ENCODE measurements at places on chromosomes 11 and 22. TPM values are rescaled to one million over a fixed set of nuclear protein-coding genes. Genes with fewer than 3 reads are reported as not detected.

DNA sequence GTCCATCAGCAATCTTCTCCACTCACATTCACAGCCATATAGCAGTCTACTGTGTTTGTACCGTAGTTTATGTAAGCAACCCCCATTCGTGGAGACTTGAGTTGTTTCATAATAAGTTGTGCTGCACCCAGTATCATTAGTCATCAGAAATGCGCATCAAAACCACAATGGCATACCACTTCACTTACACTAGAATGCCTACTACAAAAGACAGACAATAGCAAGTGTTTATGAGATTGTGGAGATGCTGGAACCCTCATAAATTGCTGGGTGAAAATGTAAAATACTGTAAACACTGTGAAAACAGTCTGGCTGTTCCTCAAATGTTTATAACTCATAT lies 133.3 kb downstream of the ATXN10 start:
- DNase-seq, result no peak

GRCh38 chr11:124638500-124638899 lies 15.8 kb downstream of the TBRG1 start:
- DNase-seq, result no peak

- no peak for DNase-seq
Measured at GRCh38 chr11:121892131-121892681, 223.8 kb downstream of the BLID start.

DNA sequence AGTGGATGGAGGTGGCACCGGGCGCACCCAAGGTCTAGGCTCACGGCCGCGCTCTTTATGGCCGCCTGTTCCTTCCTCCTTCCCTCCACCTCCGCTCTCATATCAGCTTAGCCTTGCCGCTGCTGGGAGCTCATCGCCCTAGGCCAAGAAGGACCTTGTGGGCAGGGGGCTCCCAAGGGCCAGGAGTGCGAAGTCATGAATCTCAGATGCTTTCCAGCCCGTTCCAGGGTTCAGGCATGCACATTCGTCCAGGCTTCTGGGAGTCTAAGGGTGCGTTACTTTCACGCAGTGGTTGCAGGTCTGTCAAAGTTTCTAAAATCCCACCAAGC lies 4.1 kb upstream of the GALR3 start:
- DNase-seq, result no peak

- no peak for DNase-seq
Measured at GRCh38 chr11:35236667-35237003, 97.7 kb downstream of the CD44 start.

The MFRP gene
- not detected for total RNA-seq

GRCh38 chr11:130766650-130767565 lies 149.4 kb downstream of the SNX19 start:
- no peak for DNase-seq

DNA sequence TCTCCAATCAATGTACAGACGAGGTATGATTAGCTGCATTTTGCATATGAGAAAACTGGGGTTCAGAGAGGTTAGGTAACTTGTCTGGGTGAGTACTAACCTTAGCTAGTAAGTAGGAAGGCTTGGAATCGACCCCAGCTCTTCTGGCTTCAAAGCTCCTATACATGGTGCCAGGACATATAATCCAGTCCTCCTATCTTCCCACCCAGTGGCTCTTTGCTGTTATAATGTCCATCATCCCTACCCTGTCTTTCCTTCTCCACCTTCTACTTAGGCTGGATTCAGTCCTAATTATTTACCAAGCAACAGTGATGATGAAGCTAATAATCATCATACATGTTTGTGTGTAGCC lies 20.0 kb downstream of the EHF start:
- no peak for DNase-seq

The SLC37A2 gene
- 0.36 TPM for total RNA-seq

GRCh38 chr11:33558097-33558496 lies 142.5 kb downstream of the C11orf91 start:
- DNase-seq, result no peak

DNA sequence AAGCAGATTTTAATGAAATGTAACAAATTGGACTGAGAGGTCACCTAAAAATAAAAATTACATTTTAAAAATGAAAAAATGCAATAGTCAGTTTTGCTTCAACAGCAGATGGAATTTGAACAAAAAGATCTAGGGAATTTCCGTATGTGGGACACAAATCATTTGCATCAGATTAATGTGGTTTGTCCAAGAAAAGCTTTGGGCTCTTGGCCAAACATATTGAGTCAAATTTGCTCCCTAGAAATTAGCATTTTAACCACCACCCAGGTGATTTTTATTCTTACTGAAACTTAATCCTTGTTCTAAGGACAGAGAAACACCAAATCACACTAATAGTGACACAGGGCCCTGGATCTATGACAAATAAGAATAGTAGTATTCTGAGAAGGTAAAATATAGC lies 1477.8 kb downstream of the FAM181B start:
- no peak for DNase-seq

The PARVG gene
- total RNA-seq, result 85.8 TPM

The RAB36 gene
- 2.1 TPM for total RNA-seq

DNA sequence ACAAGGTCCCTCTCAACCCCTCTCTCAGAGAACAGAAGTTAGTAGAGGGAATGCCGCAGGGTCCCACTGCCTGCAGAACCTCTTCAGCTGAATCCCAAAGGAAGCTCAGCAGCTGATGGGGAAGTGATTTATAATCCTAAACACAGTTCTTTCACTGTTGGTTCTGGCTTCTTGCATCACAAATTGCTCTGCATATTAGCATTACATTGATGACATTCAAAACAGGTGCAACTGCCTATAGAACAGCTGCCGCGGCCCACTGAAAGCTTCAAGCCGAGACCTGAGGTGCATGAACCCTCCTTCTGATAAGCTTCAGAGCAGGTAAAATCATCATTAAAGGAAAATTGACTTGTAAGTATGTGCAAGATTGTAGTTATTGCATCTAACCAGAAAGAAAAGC lies 75.2 kb upstream of the KIRREL3 start:
- no peak for DNase-seq

The OR52I2 gene
- total RNA-seq, result not detected

DNA sequence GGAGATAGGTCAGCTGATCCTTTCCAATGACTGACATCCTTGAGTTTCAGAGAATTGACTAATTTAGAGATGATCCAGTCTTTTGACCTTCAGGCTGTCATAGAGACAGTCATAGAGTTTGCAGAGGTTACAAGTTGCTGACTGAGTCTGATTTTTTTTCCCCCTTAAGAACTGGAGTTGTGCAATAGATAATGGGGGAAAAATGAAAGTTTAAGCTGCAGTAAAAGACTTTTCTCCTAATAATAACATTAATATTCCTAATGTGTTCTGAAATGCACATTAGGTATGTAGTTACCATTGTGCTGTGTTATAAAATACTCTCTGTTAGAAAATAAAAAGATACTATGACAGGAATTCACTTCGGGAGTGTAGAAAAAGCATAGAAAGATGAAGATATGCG lies 876.9 kb upstream of the RAG2 start:
- DNase-seq, result no peak

The MS4A7 gene
- 1.5 TPM for total RNA-seq

GRCh38 chr22:47918276-47918921 lies 1155.9 kb downstream of the TBC1D22A start:
- no peak for DNase-seq

- DNase-seq, result no peak
Measured at GRCh38 chr11:111465400-111465799, 46.8 kb downstream of the BTG4 start.

DNA sequence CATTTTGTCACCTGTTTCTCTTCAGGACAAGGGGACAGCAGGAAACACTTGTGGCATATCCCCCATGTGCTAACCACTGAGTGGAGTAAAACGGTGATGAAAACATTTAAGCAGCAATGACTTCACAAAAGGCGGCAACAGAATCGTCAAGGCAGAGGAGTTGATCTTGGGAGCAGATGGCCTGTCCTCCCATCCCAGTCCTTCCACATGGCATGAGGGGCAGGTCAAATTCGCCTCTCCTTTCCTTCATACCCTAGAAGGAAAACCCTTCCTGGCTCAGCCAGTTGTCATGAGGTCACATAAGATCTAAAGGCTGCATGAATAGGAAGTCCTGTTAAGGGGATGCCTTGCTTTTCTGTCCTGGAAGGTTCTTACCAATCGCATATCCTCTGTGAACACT lies 169.1 kb downstream of the MAML2 start:
- DNase-seq, result no peak

The MOV10L1 gene
- not detected for total RNA-seq
